ENCODE measurements at places on chromosomes 2 and 18.
A peak's percentile ranks its signal among the peaks of the same experiment; 100 is the strongest.

DNA sequence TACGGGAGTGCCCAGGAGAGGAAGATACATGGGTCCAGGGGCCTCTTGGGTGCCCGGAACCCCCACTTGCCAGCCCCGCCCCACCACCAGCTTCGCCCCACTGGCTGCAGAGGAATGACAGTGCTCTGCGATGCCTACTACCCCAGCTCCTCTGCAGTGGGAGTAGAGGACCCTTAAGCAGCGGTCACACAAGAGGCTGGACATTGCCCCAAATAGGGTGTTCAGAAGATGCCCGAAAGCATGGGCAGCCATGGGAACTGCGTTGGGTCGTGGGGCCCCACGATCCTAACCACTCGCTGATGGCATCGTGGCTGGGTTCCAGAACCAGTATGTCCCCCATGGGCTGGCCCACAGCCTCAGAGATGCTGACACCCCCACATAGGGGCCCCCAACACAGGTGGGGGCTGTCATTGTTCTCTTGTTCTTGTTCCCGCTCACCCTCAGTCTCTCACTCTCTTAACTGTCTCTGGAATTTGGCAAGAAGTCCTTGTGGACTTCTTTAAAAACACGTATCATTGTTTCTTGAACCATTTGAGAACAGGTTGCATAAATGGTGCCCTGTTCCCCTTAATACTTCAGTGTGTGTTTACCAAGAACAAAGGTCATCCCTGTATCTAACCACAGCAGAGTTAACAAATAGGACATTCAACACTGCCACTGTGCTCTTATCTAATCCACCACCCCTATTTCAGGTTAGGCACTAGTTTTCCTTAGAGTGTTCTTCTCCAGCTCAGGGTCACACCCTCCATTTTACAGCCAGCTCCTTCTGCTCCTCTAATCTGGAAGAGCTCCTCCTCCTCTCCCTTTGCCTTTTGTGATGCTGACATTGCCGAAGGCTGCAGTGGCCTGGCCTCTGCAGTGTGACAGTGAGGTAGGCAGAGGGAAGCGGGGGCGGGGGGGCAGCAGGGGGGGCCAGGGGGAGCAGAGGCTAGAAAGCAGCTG, 76.3 kb downstream of the STPG4 start:
- DNase-seq: no peak

- no peak for DNase-seq
These were observed 1573.4 kb upstream of the NXPH2 start for GRCh38 chr2:140353541-140353940.

DNA sequence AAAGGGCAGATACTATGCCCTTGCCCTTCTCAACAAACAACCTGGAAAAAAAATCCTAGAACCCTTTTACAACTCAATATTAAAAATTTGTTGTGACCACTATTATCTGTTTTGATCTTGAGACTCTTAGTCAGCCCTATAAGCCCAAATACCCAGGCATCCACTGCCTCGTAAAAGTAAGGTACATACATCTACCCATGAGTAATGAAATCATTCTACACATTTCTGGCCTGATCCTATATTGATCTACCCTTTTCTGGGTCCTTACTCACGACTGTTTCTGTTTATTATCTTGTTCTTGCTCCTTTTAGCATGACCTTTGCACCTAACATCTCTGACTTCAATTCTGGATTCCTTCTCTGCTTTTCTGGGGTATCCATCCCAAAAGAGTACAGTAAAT, 56.8 kb downstream of the SCG2 start:
- DNase-seq: no peak

DNA sequence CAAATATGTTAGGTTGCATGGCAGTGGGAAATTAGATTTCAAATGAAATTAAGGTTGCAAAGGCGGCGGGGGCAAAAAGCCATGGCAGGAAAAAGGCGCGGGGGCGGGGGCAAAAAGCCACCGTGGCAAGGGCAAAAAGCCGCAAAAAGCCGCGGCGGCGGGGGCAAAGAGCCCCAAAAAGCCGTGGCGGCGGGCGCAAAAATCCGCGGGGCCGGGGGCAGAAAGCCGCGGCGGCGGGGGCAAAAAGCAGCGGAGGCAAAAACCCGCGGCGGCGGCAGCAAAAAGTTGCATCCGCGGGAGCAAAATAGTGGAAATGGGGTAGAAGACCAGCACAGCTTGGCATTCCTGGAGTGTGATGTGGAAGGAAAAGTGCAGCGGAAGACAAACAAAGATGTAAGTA, 417.1 kb downstream of the ANKRD30B start:
- no peak for DNase-seq

GRCh38 chr2:145360129-145360790, 840.3 kb upstream of the ZEB2 start:
- DNase-seq: no peak

DNA sequence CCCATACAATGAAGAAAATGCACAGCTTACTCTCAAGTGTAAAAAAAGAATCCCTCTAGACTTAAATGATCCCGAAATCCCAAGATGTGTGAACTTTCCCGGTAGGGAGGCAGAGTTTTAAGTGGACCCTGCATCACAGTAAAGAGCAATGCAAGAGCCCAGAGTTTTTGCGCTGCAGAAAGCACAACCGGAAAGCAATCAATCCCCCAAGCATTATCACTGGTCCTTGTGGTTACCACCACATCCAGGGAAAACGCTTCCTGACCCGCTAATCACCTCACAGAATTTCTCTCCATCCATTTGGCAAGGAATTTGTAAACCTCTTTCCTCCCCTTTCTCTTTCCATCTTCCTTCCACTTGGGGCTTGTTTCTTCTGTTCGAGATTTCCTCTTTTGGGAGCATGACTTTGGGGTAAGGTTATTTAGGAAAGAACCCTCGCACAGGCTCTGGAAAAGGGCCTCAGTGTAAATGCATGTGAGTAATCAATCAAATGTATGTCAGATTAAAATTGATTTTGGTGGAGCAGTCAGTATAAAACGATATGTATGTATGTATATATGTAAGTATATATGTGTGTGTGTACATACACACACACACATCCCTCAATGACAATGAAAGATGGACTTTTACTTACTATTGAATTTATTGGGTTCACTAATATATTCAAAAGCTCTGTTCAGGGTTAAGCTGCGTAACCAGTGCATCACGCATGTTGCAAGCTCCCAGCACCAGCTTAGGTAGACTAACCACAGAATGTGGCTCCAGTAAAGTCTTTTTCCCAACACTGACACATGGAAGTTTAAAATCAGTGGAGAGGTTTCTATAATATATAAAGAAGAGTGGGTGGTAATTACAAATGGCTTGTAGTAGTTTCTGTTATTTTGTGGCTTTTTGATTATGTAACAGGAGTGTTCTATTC, 1.6 kb downstream of the PLCL1 start:
- DNase-seq: no peak

DNA sequence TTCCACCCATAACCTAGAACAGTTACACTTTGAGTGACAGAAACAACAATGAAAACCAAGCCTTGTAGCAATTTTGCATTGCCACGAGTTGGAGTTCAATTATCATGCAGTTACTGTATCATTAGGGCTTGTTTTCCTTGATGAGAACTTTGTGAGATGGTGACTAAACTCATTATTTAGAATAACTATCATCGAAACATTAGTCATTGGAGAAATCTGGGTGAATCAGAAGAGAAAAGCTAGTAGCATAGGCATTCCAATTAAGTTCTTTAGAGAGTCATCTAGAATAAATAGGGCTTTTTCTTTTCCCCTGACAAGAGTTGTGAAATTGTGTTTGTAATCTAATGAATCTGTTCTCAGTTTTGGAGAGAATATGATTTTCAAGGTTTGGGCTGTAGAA, 122.8 kb upstream of the DOCK10 start:
- no peak for DNase-seq

DNA sequence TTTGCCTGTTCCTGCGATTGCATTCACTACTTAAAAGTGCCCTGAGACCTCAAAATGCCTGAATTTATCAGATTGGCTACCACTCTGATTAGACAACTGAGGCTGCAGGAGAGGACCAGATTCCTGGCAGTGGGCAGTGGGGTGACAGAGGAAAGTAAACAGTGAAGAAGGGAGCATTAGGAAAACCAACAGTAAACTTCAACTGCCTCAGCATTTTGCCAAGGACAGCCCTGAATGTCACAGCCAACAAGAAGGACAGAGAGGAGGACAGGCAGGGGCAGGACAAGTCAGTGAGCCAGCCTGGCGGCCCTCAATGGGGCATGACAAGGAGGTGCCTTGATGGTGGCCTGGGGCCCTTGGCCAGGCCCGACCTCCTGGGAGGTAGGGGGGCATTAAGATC, 24.3 kb downstream of the ACMSD start:
- no peak for DNase-seq

DNA sequence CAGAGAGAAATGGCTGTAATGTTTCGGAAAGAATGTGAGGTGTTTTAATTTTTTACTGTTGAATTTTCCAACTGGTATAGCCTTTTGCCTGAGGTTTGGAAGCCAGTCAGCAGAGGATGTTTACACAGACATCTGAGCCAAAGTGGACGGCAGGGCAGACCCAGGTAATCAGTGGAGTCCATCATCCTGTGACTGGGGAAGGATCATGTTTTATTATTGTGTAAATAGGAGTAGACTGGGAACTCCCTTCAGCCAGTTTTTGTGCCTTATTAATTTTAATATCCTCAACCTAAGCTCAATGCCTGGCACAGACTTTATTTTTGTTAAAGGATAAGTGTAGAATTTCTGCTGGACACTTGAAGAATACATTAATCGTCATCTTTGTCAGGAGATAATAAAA, 142.0 kb upstream of the GAREM1 start:
- DNase-seq: no peak

DNA sequence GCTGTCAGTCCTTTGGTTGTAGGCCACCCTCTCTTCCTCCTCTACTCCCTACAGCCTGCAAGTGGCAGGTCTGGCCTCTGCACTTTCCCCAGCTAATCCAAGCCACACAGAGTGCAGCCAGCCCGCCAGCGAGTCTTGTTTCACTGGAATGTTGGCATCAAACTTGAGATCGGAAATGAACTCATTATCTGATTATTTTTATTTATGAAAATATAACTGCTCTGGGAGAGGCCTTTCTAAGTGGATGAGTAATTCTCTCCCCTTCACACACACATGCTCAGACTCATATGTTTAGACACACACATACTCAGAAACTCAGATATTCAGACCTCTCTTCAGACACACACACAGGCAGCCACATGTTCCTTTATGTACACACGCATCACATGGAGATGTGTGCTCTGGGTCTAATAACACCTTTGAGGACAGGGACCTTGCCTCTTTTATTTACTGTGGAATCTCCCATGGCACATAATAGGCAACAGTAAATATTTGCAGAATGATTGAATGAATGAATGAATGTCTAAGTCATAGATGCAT, 151.3 kb downstream of the ZFP36L2 start:
- no peak for DNase-seq

GRCh38 chr18:8525692-8526091, 83.5 kb upstream of the RAB12 start:
- DNase-seq: no peak

GRCh38 chr2:219461047-219461514, 26.4 kb downstream of the SPEG start:
- DNase-seq: peak; percentile 34

DNA sequence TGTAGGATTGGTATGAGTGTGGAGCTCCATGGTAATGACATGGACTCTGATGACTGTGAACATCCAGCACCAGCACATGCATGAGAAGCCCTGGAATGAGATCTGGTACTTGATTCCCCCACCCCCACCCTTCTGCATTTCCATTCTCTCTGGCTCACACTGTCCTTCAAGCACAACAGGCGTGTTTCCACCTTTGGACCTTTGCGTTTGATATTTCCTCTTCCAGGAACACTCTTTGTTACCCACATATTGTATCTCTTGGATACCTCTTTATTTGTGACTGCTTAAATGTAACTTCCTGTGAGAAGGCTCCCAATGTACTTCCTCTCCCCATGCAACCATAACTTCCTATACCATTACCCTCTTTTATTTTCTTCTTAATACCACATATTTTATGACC, 263.8 kb downstream of the HNMT start:
- no peak for DNase-seq

DNA sequence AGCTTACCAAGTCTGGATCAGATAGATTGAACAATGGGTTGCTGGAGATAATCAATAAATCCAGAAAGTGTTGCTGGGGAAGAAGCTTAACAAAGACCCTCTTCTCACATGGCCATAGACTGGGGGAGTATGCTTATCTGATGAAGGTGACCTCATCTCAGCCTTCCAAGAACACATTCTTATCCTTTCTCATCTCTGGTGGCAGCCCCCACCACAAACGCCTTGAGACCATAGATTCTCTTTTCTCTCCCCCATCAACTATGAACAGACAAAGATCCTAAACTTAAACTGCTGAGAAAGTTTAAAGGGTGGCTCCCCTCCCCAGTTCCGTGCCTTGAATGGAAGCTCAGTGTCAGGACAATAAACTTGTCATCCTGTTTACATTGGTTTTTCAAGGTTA, 428.7 kb upstream of the TRIB2 start:
- no peak for DNase-seq

GRCh38 chr18:77573571-77573970, 323.9 kb downstream of the GALR1 start:
- DNase-seq: no peak

- DNase-seq: peak; percentile 17
These were observed 23.2 kb upstream of the PLA2R1 start for GRCh38 chr2:160085662-160086061.

- no peak for DNase-seq
These were observed 72.0 kb upstream of the EPAS1 start for GRCh38 chr2:46225150-46225625.

DNA sequence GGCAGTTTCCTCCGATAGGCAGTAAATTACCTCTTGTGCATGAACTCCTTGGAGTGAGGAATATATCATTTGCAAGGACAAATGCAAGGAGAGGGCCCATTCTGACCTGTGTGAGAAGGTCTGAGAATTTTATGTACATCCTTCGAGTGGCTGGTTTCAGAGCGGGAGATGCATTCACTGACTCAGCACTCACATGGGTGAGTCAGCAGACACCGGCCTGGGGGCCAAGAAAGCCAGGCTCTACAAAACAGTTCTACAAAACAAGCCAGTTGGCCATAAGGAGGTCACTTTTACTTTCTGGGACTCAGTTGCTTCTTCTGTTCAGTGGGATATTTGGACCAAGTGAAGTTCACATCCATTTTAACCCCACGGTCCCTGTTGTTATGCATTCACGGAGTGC, 35.3 kb downstream of the CYP26B1 start:
- no peak for DNase-seq

GRCh38 chr2:37816686-37817085, 108.4 kb upstream of the RMDN2 start:
- no peak for DNase-seq

GRCh38 chr18:55920063-55920462, 332.1 kb upstream of the TCF4 start:
- no peak for DNase-seq

DNA sequence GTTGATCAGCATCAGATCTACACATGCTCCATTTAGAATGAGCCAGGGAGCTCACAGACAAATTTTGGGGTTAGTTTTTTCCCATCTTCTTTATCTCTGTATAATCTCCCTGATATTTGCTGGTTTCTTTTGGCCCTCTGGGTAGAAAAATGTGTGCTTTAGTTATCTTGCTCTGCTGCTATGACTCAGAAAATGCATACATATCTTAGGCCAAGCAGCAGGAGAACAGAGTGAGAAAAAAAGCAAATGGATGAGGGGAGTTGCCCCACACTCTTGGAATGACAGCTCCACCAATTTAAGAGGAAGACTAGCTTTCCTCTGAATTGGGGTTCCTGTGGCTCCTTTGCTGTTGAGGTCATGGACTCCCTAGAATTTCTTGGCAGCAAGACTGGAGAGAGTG, 331.8 kb downstream of the KCNJ3 start:
- DNase-seq: no peak
